ENCODE measurements at places on chromosomes 2 and 18. TPM values are rescaled to one million over a fixed set of nuclear protein-coding genes. Genes with fewer than 3 reads are reported as not detected.

CEP192 gene
- 21.4 TPM for total RNA-seq

NT5DC4 gene
- not detected for total RNA-seq

VWC2L gene
- total RNA-seq: not detected

C2orf80 gene
- not detected for total RNA-seq

LRRC30 gene
- not detected for total RNA-seq

GPBAR1 gene
- total RNA-seq: 19.7 TPM

WNT10A gene
- total RNA-seq: not detected

STARD7 gene
- total RNA-seq: 184 TPM

CCDC178 gene
- 5.7 TPM for total RNA-seq

TMEM182 gene
- total RNA-seq: 1.7 TPM

NEURL3 gene
- total RNA-seq: not detected

RFTN2 gene
- total RNA-seq: 29.6 TPM

ERCC3 gene
- total RNA-seq: 45.4 TPM

SCN3A gene
- 2.6 TPM for total RNA-seq

MYL1 gene
- total RNA-seq: not detected

CYBRD1 gene
- 543 TPM for total RNA-seq

TTR gene
- total RNA-seq: not detected

NT5C1B gene
- total RNA-seq: not detected

STK17B gene
- 109 TPM for total RNA-seq

SCN2A gene
- total RNA-seq: 0.33 TPM

HOXD12 gene
- not detected for total RNA-seq

FOXI3 gene
- total RNA-seq: not detected

PSMA8 gene
- total RNA-seq: not detected

SCTR gene
- total RNA-seq: not detected

LOXHD1 gene
- total RNA-seq: 0.44 TPM

TMEM37 gene
- total RNA-seq: 37.8 TPM

SPHKAP gene
- total RNA-seq: not detected

IL1RN gene
- total RNA-seq: 105 TPM

CPO gene
- total RNA-seq: 0.44 TPM

DCDC2C gene
- total RNA-seq: not detected

MTLN gene
- total RNA-seq: 80.2 TPM

SMYD1 gene
- total RNA-seq: not detected

CD226 gene
- 0.49 TPM for total RNA-seq

CRACDL gene
- total RNA-seq: 4.7 TPM

CFAP221 gene
- total RNA-seq: 1.3 TPM

NPPC gene
- not detected for total RNA-seq

Measured in subcutaneous adipose tissue (tissue), 4 donors.